ENCODE measurements at places on chromosomes 7 and 10.

DNA sequence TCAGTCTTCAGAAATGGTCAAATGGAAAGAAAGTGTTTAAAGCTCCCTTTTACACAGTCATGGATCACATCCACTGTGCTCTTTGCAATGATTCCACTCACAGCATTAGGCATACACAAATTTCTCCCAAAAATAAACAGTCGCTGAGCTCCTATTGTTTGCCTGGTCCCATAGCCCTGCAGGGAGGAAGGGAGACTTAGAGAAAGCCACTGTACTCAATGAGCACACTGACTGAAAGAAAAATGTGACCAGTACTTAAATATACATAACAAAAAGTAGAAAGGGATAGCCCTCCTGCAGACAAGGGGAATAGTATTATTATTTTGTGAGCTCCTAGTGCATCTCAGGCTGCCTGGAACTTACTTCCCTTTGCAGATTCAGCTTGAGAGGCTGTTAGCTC, 853.2 kb downstream of the GRID1 start:
- no peak for DNase-seq

DNA sequence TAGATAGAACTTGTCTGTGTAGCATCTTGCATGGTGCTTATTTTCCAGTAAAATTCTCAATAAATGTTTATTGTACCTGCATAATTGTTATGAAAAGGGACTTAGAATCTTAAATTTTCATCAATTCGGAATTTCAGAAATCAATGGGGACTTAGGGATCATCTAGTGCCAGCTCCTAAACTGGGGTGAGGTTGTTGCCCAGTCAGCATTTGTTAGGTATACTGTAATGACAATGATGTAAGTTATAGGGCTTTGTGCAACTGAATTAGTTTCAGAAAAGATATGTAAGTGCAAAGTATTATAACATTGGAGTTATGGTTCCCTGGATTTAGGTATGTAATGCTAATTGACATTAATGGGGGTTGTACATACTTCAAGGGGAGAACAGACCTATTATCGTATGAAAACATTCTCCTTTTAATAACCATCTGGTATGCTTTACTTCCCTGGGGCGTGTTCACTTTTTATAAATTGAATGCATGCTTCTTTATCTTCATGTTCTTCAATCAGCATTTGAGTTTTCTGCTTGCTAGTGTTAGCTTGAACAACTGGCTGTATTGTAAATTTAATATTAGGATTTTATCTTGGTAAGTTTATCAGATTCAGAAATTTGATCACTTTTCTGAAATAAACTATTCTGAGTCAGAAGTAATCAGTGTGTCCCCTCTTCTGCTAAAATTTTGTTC, 270.3 kb downstream of the BBS9 start:
- DNase-seq: no peak

GRCh38 chr10:63767138-63767801, 246.1 kb downstream of the REEP3 start:
- DNase-seq: no peak

DNA sequence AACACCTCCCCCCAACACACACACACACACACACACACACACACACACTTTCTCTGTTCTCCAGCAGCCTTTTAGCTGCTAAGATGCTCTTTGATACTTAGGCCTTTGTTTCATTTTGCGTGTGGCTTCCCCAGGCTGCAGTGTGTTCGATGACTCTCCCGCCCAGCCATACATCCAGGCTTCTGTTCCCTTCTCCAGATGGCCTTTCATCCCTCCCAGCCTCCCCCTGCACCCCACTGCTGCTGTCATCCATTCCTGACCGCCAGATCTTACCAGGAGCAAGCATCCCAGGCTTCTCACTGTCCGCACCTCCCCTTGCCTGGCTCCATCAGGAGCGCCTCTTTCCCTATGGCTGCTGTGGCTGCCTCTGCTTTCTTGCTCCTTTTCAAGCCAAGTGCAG, 77.8 kb upstream of the PPIF start:
- no peak for DNase-seq

DNA sequence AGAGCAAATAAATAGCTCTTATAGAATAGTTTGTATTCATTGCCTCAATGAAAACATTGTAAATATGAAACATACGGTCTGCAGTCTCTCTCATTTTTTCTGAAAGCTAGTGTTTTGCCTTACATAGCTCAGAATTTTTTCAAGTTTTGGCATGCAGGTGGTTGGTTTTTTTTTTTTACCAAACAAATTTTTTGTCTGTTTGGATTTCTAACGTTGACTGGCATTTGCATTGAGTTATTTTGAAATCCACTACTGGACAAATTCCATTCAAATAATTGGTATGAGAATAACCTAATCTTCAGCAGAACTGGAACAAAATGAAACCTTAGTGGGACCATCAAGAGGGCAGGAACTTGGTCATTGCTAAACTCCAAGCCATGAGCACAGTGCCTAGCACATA, 107.6 kb upstream of the SAMD8 start:
- no peak for DNase-seq

DNA sequence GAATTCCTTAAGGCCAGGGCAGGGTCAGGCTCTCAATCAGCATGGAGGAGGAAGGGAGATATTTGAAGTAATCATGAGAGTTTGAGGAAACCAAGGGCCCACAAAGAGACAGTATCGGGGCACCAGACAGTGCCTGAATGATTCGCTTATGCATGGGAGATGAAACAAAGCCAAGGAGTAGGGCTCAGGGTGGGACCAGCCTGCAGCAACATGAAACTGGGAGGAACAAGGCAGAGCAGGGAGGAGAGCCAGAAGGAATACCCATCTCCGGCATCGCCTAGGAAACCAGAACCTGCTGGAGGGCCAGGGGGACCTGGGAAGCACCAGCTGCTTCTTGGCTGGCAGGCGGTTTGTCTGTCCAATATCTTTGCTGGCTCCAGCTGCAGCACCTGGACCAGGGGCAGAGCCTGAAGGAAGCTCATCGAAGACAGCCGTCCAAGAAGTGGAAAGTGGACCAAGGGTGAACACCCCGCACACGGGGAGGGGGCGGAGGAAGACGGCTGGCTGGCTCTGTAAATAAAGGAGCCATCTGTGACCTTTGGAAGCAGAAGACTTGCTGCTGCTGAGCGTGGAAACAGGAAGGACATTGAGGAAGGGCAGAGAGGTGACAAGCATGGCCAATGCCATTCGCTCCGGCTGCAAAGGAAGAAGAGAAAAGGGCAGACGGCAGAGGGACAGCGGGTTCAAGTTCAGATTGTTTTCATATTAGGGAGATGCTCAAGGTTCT, 34.4 kb upstream of the ECHDC3 start:
- no peak for DNase-seq

GRCh38 chr7:137626469-137627067, 220.2 kb downstream of the DGKI start:
- DNase-seq: no peak

- DNase-seq: no peak
These were observed 280.9 kb downstream of the USP6NL start for GRCh38 chr10:11330383-11331045.

- no peak for DNase-seq
These were observed 45.4 kb downstream of the CPVL start for GRCh38 chr7:29100924-29101323.

- no peak for DNase-seq
These were observed 20.8 kb downstream of the BCAP29 start for GRCh38 chr7:107600816-107601215.

DNA sequence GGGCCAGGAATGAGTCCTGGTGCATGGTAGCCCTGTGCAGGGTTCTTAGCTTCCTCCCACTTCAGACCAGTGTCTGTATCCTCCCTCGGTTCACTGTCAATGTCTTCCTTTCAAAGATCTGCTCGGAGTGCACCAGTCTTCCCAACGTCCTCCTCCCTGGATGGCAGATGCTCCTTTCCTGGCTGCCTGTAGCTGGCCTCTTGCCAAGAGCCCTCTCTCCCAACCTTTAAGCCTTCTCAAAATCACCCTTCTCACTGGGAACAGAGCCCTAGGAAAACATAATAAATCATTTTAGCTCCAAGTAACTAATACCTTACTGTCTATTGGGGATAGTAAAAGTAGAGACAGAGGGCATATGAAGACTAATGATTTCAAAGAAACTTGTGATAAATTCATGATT, 490.6 kb downstream of the CCSER2 start:
- DNase-seq: no peak

DNA sequence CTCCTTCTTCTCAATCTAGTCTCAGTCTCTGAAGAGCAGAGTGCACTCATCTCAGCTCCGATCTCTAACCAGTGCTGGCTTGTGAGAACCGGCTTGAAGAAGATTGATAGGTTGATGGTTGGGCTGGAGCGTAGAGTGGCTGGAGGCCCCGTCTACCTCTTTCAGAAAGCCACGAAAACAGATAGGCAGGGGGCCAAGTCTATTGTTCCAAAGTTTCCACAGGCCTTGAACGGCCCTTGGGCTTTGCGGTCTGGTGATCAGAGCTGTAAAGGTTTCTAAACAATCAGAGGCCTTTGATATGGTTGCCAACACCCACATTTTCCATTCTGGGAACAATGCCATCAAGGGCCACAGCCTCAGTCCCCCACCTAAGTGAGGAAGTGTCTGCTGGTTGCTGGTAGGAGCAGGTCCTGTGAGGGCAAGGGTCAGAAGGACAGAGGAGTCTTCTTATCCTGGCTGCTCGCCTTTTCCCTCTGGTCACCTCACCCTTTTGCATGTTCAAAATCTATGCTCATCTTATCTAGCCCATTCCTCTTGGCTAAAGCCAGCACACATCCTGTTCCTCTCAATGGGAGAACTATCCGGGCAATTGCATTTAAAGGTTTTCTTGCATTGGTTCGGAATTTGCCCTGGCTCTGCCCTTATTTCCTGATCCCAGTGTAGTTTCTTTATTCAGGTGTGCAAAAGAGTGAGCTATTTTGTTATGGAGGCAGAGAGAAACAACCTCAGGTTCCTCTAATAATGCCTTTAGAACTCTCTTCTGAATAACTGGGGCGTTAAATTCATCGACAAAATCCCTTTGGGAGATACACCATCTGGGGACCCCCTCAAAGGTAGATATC, 70.3 kb upstream of the KMT2E start:
- peak; percentile 47 for DNase-seq

- no peak for DNase-seq
These were observed 141.7 kb upstream of the PFKP start for GRCh38 chr10:2925631-2926030.

GRCh38 chr7:129902788-129903422, 49.9 kb downstream of the UBE2H start:
- no peak for DNase-seq
